Activated CD4-positive, alpha-beta T cell treated with anti-CD3 and anti-CD28 coated beads for 36 hours (primary cell): ENCODE measurements at places on chromosomes 5 and 9. TPM values are rescaled to one million over a fixed set of nuclear protein-coding genes. Genes with fewer than 3 reads are reported as not detected.

The SLC1A3 gene
- total RNA-seq: 0.16 TPM

DNA sequence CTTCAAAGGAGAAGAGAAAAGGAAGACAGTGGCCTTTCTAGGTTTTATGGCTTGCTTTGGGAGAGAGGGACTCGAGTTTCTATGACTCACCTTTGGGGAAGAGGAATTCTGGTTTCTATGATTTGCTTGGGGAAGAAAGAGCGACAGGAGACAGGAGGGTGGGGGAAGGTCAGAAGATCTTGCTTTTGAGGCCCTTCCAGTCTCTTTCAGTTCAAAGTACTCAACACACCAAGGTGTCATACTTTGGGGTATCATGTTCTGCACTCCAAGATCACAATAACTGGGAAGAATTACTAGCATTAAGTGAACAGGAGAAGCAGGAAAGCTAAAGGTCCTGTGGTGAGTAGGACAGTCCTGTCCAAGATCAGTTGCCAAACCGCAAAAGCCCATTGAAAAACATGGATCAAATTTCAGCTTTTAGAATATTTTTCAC, 324.5 kb downstream of the ARHGEF28 start:
- no peak for DNase-seq

- no peak for DNase-seq
Measured at GRCh38 chr5:39521098-39521860, 96.5 kb upstream of the DAB2 start.

DNA sequence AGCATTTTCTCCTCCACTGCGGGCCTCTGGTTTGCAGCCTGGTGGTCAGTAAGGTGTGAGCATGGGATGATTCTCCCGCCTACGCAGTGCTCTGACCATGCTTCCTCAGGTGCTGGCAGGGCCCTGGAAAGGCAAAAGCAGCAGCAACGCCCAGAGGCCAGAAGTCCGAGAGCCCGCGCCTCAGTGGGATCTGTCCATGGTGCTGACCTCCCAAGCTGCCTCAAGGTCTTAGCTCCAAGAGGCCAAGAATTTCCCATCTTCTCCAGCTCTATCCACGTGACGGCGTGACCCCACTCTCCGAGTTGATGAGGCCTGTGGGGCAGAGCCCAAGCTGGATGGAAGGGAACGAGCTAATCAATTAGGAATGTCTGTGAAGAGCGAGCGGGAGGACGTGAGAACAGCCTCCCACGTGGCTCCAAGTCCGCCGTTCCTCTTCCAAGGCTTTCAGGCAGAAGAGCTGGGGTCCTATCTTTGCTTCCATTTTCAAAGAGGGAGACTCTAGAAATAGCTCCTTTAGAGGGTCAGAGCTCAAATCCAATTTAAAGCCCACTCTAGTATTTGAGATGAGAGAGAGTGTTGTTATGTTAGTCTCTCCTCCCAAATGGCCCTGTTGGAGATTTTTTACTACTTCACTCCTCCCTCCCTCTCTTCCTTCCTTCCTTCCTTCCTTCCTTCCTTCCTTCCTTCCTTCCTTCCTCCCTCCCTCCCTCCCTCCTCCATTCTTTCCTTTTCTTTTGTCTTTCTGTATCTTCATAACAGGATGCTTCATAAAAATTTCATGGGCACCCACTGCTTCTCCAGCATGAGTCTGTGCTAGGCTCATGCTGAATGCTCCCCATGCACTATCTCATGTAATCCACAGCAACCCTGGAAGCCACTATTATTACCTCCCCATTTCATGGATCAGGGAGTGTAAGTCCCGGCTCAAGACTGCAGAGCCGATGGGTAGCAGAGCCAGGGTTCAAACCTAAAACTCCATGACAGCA, 69.3 kb downstream of the OLFM1 start:
- peak; percentile 42 for DNase-seq

The DNAJC25 gene
- 6.3 TPM for total RNA-seq

DNA sequence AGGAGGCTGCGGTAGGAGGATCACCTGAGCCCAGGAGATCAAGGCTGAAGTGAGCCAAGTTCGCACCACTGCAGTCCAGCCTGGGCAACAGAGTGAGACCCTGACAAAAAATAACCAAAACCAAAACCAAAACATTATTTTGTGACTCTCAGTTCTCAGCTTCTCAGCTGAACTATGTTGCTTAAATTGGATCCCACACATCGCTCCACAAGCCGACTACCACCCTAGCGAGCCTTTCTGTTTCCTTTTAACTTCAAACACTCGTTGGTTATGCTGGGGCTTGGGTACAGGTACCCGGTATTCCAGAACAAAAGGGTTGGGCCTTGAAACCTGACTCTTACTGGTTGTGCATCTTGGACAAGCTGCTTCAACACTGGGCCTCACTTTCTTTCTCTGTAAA, 3.8 kb upstream of the PTGS1 start:
- DNase-seq: no peak

DNA sequence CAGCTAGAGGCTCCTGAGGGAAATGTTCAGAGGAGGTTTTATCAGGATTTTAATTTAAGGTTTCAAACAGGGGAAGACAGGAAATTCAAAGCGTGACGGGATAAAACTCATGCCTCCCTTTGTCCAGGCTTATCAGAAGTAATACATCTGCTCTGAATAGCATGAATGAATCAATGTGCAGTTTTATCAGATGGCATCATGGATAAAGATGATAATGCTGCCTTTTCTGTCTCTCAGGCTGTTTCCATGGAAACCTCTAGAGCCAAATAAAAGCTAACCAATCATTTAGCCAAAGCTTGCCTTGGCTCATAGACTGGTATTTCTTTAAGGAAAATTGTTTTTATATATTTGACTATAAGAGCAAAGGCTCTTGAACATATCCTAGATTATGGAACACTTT, 16.4 kb downstream of the MFAP3 start:
- no peak for DNase-seq

DNA sequence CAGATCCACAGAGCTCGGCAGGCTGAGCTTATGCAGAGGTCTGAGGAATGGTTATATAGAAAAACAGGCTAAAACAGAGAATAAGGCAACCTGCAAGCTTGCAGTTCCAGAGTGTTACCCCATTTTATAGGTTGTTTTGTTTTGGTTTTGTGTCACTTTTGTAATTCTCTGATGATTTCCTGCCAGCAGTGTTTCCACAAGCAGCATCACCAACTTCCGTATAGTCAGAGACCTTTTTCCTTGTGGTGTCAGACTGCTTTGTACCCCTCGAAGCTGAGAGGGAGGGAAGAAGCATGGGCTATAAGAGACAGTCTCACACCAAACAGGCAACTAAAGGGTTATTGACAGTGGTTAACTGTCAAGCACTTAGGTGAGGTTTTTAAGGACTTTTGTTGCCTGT, 61.8 kb downstream of the TLE4 start:
- DNase-seq: no peak

DNA sequence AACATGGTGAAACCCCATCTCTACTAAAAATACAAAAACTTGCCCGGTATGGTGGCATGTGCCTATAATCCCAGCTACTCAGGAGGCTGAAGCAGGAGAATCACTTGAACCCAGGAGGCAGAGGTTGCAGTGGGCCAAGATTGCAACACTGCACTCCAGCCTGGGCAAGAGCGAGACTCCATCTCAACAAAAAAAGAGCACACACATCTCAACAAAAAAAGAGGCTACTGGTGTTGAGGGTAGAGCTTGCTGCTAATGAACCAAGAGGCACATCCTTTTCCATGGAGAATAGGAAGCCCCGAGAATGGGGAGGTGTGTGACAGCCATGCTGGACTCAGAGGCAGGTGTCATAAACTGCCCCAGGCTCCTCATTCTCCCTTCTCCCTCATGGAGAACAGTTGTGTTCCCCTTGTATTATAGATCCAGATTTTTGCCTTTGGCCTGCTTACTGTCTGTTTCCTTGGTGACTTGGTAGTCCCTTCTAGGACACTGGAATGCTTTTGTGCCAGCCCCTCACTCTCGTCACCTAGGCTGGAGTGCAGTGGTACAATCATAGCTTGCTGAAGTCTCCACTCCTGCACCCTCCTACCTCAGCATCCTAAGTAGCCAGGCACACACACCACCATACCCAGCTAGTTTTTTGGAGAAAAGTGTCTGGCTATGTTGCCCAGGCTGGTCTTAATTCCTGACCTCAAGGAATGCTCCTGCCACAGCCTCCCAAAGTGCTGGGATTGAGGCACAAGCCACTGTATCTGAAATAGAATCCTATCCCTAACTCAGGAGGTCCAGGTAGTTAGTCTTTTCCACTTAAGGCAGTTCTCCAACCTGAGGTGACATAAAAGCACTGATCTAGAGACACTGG, 5.1 kb downstream of the RPL12 start:
- no peak for DNase-seq

GRCh38 chr5:146395193-146395592, 51.9 kb upstream of the TCERG1 start:
- no peak for DNase-seq

The LCN2 gene
- total RNA-seq: not detected

GRCh38 chr5:179699616-179700237, 960 bp downstream of the CANX start:
- peak; percentile 73 for DNase-seq

GRCh38 chr9:73059247-73059646, 92.4 kb upstream of the ANXA1 start:
- no peak for DNase-seq

DNA sequence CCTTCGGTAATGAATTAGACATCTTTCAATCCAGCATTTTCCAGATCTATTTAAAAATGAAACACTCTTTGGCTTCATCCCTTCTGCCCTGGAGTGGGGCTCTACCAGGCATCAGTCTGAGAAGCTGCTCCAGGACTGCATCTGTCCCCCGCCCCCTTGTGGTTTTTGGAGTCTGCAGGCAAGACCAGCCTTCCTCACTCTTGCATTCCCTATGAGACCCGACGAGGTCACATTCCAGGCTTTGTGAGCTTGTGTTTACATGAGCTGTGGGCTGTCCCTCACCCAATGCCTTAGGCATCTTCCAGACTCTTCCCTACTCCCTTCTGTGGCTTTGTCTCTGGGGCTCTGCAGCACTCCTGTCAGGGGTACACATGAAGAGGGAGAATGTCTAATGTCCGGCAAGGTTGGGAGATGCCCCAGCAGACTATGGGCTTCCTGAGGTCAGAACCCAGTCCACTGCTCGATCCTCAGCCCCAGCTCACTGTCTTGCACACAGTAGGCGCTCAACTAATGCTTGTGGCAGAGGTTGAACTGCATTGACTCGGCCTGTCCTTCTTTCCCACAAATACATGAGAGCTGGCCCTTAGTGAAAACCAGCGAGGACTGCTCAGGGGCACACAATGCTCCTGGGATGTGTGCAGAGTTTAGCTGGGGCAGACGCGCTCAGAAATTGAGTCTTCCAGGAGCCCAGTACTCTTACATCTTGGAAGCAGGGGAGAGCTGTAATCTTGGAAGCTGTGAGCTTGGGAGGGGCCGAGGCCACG, 11.7 kb upstream of the GADD45G start:
- DNase-seq: no peak

The FAM200C gene
- 0.91 TPM for total RNA-seq

DNA sequence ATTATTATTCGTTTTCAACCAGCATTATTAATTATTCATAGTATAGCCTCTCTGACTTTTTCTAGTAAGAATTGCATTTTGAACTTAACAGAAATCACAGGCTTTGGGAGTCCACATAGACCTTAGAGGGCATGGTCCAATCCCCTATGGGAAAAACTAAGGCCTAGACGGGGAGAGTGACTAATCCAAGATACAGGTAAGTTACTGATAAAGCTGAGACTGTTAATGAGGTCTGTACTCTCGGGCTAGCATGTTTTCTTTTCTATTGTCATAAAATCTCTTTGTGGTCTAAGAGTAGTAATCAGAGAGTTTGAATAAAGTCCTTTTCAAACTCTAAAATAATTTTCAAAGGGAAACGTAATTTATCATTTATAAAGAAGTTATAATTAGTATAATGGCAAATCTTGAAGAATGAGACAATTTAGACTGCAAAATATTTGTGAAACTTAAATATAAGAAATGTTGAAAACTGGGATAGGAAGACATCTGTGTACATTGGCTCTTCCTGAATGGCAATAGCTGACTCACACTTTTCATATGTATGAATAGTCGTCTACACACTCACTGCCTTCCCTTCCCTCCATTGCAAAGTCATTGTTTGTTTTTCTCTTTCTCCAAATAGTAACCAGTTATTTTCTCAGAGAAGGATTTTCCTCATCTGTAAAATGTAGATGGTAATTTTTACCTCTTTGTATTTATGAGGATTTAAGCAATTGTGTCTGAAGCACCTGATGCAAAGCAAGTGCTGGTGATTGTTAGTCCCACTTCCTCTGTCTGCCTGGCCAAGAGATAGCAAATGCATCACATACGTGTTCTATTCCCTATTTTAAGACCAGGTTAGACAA, 207.9 kb upstream of the CD180 start:
- no peak for DNase-seq

GRCh38 chr5:31990701-31991110, 183.4 kb downstream of the GOLPH3 start:
- no peak for DNase-seq

DNA sequence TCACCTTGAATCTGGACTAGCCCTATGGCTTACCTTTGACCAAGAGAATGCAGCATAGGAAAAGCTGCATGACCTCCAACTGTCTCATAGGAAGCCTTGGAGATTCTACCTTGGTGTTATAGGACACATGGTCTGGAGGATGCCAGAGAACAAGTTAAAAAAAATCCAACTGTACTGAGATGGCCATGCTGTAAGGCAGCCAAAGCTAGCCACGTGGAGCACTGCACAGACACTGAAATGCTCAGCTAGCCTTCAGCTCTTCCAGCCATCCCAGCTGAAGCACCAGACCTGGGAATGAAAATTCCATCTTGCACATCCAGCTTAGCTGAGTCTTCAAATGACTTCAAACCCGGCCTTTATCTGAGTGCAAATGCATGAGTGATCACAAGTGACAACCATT, 6.0 kb upstream of the GRAMD2B start:
- DNase-seq: no peak

- DNase-seq: no peak
Measured at GRCh38 chr5:160363660-160364395, 6.6 kb downstream of the C1QTNF2 start.

GRCh38 chr9:7606591-7606990, 193.0 kb downstream of the DMAC1 start:
- no peak for DNase-seq

The LPCAT1 gene
- 42.5 TPM for total RNA-seq

The EPB41L4B gene
- total RNA-seq: 0.33 TPM

The ANGPTL2 gene
- not detected for total RNA-seq

DNA sequence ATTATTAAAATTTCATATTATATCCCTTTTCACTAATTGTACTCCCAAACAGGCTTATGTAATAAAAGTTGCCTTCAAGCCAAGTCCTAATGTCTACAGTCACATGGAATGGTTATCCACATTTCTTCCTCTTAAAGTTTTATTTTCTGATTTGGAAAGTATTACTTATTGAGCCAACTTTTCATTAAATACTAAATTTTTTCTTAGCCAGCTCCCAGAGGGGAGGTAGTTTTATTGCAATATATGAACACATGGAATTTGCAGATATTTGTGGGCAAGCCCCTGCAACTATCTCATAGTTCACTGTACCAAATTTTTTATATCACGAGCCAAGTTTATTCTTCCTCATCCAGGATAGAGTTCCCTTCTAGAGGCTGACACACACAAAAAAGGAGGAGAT, 332.8 kb upstream of the PTGER4 start:
- no peak for DNase-seq

The FABP6 gene
- total RNA-seq: not detected

The OTULIN gene
- total RNA-seq: 48.2 TPM
